ENCODE measurements at places on chromosomes 11 and 22.
A peak's percentile ranks its signal among the peaks of the same experiment; 100 is the strongest.

GRCh38 chr11:86673872-86674750 lies 1.7 kb upstream of the ME3 start:
- DNase-seq: no peak

DNA sequence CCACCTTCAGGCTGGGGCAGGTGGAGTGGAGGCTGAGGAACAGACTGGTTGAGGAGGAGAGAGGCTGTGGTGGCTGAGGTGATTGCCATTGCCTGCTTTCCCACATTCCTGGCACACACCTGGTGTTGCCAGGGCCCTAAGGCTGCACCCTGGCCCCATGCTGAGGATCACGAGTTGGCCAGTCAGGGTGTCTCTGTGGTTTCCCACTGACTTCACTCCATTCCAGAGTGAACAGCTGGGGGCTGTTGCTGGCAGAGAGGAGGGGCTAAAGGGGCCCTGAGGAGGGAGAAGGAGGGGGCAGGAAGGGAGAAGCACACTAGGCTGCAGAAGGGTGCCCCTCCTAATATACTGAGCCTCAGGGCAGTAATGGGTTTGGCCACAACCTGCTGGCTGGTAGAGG lies 1.8 kb downstream of the TMEM86A start:
- DNase-seq: no peak

DNA sequence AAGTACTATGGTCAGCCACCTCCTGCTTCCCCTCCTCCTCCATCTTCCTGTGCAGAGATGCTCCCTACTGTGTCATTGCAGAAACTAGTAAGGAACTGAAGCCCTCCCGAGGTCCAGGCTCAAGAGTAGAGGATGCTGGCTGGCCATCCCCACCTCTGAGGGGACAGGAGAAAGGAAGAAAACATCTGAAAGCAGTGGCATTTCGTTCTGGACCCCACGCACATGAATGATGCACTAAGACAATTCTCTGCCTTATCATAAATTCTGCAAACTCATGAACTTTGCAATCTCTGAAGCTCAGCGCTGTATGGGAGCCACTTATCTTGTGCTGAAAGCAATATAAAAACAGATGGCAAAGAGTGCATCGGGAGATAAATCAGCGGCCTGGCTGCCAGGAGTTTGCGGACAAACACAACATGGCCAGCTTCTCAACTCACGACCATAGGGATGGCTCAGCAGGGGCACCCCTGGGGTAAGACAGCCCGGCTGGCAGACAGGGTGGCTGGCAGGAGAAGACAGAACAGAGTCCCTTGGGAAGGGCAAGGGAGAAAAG lies 306.4 kb downstream of the NXPE2 start:
- no peak for DNase-seq

- no peak for DNase-seq
These were observed 247.5 kb upstream of the ZBED5 start for GRCh38 chr11:11105361-11105760.

DNA sequence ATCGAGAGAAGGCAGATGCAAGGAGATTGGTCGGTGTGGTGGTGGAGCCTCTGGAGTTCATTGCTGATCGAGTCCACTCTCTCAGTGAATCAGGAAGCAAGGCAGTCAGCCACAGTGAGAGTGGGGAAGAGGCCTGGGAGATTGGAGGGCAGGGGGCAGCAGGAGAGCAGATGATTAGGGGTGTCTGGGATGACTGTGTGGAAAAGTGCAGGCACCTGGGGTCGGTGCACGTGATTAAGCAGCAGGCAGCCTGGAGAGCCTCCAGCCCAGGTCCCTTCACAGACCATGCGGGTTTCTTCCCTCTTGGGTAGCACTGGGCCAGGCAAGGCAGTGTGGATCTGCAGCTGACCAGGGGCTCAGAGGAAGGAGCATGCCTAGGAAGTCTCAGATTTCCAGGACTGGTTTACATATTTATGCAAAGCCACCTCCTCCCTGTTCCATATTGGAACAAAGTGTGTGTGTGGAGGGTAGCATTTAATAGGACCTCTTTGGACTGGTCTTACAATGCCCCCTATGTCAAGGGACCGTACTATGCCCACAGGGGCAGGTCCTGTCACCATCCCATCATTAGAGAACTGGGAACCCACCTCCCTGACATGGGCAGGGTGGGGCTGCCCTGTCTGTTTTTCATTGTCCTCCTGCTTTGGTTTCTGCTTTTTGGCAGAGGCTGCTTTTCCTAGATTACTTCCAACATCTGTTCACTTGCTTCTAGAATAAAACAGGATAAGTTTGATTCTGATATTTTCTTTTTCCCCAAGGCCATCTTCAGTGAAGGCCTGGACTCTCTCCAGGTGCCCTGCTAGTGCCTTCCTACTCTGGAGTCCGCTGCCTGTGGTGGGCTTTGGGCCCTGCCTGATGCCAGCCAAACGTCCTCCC lies 14.0 kb upstream of the GDPD5 start:
- DNase-seq: no peak

GRCh38 chr22:43393132-43393843 lies 18.5 kb upstream of the MPPED1 start:
- no peak for DNase-seq

DNA sequence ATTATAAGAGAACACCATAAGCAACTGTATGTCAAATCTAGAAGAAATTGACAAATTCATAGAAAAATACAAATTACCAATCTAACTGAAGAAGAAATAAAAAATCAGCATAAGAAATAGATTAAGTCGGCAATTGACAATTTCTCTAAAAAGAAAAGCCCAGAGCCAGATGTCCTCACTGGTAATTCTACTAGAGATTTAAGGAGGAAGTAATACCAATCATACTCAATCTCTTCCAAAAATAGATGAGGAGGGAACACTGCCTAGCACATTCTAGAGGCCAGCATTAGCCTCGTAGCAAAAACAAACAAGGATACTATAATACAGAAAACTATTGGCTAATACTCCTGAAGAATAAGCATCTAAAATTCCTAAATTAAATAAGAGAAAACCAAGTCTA lies 40.4 kb upstream of the IGLL5 start:
- no peak for DNase-seq

- DNase-seq: no peak
These were observed 9.7 kb downstream of the CD5 start for GRCh38 chr11:61111786-61112517.

GRCh38 chr11:133520707-133521106 lies 11.6 kb downstream of the OPCML start:
- DNase-seq: no peak

DNA sequence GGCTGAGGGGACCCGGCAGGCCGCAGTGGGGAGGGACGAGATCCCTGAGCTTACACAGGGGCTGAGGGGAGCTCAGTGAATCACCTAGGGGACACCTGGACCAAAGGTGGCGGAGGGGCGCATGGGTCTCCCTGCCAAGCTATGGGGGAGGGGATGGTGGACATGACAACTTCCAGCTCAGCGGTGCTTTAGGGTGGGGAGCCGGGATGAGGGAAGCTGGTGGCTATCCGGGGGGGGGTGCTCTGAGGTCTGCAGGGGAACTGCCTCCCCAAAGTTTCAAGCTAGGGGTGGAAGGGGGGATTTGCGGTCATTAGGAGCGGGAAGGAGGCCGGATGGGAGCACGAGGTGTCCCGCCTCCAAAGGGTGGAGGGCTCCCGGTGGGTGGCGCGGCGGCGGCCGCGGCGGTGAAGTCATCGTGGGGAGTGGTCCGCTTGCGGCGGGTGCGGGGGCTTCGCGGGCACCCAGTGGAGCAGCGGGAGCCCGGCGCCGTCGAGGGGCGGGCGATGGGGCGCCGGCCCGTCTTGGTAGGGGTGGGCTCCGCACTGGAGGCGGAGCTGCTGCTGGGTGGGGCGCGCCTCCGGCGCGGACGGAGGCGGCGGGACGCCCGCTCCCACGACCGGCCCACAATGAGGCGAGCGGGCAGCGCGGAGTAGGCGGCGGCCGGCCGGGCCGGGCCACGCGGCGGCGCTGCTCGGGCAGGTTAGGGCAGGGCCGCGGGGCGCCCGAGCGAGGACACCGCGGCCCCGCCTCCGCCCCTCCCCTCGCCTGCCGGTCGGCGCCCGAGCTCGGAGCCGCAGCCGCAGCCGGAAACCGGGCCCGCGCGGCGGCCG lies at the start of gene MICALL1:
TSS of gene MICALL1 (plus strand) at position 764 of the 830 bp plus-strand sequence. CDS start 126 bp downstream, outside the sequence.
- DNase-seq: peak; percentile 28

DNA sequence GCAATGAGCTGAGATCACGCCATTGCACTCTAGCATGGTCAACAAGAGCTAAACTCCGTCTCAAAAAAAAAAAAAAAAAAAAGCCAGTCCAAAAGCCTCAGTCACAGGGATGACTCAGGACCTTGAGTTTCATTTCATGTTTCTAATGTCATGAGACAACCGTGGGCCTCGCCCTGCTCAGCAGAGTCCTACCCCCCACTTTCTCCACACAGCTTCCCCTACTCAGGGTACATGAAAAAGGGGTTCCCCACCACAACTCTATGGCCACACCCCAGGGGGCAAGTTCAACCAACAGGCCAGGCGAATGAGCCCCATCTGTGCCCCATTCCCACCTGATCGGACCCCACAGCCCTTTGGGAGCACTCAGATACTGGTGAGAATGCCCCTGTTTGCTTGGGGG lies 24.3 kb upstream of the ADA2 start:
- DNase-seq: no peak

DNA sequence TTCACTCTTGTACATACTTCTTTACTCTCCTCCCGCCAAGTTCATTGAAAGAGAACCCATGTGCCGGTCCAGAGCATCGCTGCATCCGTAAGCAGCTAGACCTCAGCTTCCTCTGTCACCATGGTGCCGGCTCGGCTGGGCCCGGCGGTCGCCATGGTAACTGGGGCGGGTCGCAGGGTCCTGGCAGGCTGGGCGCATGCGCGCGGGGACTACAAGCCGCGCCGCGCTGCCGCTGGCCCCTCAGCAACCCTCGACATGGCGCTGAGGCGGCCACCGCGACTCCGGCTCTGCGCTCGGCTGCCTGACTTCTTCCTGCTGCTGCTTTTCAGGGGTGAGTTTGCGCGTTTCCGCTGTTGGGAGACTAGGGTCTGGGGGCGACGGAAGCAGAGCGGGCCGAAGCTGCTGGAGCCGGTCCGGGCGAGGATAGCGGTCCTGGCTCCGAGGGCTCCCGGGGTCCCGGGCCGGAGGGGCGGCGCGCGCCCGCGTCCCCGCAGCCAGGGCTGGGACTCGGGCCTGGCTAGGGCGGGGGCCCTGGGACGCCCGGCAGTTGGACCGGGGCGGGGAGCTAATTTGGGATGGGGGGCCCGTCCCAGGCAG lies at the start of gene JAM3:
TSS of gene JAM3 (plus strand) at position 244 of the 597 bp plus-strand sequence. CDS start at position 256, 12 bp downstream.
- peak; percentile 93 for DNase-seq

GRCh38 chr22:22955866-22956535 lies 68.4 kb downstream of the IGLL5 start:
- peak; percentile 25 for DNase-seq

GRCh38 chr11:61277186-61278000 lies 17.7 kb downstream of the VWCE start:
- DNase-seq: no peak

DNA sequence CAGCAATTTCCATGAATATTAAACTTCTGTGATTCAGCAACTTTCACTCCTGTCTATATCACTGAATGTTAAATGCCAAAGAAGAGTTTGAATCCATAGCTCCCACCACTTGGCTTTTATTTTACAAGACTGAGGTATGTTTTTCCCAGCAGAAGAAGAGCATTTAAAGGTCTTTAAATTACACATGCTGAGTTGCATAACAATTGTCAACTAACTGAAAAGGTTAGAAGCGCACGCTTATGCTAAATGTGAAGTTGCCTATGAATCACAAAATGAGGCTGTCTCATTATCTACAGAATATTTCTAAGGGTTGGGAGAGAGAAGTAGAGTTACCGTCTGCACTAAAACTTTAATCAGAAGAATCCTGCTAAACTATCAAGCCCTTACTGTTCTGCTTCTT lies 1086.3 kb downstream of the FAM181B start:
- DNase-seq: no peak

DNA sequence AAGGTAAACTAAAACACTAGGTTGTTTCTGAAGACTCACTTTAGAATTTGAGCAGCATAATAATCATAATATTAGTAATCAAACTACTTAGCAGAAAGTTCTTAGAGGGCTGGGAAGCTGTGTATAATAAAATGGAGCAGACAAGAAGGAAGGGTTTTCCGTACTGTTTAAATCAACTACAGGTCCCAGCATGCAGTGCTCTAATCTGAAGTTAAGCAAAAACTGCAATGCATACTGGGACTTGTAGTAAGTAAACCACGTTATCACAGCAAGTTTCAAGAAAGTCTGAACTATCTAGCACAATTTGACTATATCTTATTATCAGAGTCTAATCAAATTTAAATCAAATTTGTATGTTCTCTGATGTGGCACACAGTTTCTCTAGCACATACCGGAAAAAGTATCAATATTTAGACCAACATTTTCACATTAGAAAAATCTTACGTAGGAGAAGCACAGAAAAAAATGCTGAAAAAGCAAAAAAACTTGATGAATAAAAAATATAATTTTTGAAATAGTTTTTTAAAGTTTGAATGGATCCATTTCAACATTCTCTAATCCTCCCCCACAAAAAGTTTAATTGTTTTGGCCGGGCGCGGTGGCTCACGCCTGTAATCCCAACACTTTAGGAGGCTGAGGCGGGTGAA lies 8.2 kb downstream of the PHF21A start:
- no peak for DNase-seq

GRCh38 chr11:27064086-27064485 lies 23.5 kb downstream of the BBOX1 start:
- no peak for DNase-seq

DNA sequence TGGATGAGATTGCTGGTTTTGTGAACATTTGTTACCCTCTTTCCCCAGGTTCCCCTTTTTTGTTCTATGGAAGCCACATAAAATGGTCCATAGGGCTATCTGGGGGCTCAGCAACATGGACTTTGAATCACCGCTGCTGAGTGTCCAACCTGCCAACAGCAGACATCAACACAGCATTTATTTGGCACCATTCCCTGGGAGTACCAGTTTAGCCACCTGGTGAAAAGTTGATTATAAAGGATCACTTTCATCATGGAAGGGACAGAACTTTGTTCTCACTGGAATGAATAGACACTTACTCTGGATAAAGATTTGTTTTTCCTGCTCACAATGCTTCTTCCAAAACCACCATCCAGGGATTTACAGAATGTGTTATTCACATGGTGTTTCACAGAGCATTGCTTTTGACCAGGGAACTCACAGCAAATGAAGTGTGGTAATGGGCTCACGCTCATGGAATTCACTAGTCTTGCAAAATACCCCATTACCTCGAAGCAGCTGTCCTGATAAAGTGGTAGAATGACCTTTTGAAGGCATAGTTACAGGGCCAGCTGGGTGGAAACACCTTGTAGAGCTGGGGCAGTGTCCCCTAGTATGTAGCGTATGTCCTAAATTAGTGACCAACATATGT lies 43.9 kb downstream of the ADM start:
- no peak for DNase-seq

DNA sequence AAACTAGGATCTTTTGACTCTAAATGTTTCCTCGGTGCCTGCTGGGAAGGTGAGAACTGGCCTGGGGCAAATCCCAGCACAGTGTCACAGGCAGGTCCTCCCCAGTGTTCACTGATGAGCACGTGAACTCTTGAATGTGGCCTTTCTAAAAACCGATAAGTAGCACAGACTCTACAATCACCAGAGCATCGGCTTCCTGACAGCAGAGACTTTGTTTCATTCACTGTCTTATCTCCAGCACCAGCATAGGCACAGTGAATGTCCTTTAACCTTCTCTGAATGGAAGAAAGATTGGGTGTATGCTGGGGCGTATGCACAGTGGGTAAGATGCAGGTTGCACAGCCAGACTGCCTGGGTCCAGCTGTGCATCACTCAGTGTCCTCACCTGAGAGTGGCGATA lies 59.3 kb upstream of the EIF3D start:
- no peak for DNase-seq
